ENCODE measurements at places on chromosomes 2 and 18.

DNA sequence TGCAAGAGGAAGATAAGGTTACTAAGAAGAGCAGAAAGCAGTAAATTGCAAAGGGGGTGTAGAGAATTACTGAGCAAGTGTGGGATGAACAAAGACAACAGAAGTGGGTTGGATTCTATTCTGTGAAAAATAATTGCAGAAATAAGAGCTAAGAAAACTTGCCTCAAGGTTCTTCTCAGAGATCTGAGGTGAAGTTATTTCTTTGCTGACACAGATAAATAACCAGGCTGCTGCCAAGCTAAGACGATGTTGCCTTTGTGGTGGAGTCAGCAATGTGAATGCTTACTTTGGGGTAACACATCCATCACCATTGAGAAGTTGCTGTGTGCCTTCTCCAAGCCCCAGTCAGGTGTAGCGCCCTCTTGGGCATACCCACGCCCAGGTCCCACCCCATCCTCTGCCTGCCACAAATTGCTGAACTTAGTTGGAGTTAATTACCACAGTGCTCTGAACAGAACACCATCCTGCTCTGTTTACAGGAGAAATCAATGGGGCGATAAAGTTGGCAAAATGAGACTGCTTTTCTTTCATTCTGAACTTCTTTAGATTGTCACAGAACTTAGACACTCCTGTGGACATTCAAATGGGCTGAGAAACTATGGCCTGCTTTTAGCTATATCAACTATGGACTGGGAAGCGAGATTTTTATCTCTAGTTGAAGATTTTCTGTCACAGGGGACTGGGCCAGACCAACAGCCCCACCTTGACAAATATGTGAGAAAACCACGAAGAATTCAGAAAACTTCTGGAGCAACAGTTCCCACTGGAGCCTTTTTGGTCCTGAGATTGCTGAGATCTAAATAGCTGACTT lies 283.6 kb downstream of the TMX3 start:
- no peak for DNase-seq

- DNase-seq: no peak
Measured at GRCh38 chr2:15674637-15675455, 83.2 kb downstream of the DDX1 start.

DNA sequence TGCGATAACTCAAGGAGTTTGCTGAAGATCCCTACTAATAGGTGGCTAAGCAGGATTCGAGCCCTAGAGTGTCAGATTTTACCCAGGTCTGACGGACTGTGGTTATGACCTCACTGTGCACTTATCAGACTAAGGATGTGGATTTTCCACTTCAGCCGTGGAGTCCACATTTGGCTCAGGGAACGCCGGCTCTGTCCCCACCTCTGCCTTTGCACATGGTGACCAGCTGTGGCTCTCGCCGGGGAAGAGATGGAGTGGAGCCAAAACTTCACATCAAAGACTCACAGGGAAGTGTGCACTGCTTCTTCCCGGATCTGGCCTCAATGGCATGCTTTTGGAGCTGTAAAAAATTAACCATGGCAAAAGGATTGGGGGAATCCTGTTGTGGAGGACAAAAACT lies 249.3 kb upstream of the APCDD1 start:
- DNase-seq: no peak

- DNase-seq: no peak
Measured at GRCh38 chr2:196247976-196248280, 76.5 kb upstream of the STK17B start.

- DNase-seq: no peak
Measured at GRCh38 chr2:191351921-191352320, 106.7 kb downstream of the MYO1B start.

- no peak for DNase-seq
Measured at GRCh38 chr18:42533009-42533575, 578.1 kb downstream of the PIK3C3 start.

GRCh38 chr2:23425885-23426262 lies 40.9 kb downstream of the KLHL29 start:
- DNase-seq: no peak

DNA sequence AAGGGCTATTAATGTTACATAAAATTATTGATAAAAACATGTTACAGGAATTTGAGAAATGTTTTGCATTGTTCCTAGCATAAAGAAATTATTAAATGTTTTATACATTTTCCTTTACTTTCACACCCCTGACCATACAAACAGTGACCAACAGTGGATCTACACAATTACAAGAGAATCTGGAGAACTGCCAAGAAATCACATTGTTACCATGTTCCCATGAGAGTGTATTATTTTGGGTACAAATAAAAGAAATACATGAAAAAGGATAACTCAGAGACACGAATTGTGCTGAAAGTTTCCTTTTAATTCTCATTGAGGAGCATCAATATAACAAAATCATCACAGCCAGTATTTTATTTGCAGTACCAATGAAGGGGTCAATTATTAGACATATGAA lies 150.1 kb downstream of the WDPCP start:
- no peak for DNase-seq

- no peak for DNase-seq
Measured at GRCh38 chr2:240640939-240641338, 15.7 kb downstream of the GPR35 start.

DNA sequence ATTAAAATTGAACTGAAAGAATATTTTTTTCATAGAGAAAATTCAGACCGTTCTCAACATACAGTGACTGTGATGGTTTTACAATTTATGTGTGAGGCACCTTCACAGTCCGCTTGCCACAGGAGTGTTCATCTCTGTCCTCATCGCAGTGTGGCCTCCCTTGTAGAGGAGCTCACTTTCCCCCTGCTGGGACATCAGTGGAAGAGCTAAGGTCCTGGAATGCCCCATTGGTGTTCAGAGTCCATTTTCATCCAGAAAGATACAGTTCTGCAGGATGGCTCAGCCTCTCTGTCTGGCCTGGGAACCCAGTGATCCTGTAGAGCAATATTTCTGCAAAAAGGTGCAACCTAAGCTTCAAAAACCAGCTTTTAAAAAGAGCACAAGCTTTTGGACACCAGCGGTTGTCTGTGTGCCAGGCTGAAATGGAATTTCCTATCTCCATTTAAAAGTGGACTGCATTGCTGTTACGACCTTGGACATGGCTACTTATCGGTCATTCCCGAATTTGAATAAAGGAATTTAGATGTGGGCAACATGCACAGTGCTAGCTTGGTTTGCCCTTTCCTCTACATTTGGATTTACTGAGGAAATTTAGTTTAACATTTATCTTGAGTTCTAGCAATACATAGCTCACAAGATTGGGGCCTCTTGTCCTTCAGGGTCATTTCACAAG lies 26.7 kb upstream of the FAM237A start:
- DNase-seq: no peak

DNA sequence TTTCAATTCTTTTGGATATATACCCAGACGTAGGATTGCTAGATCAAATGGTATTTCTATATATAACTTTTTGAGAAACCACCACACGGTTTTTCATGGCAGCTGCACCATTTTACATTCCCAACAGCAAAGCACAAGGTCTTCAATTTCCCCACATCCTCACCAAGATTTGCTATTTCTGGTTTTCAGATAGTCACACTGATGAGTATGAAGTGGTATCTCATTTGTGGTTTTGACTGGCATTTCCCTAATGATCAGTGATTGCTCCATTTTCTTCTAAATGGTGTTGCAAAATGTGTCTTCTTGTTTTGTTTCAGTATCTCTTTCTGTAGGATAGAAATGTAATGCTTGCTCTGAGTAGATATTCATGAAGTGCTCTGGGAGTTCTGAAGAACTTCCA lies 52.0 kb downstream of the ANKRD44 start:
- DNase-seq: no peak

DNA sequence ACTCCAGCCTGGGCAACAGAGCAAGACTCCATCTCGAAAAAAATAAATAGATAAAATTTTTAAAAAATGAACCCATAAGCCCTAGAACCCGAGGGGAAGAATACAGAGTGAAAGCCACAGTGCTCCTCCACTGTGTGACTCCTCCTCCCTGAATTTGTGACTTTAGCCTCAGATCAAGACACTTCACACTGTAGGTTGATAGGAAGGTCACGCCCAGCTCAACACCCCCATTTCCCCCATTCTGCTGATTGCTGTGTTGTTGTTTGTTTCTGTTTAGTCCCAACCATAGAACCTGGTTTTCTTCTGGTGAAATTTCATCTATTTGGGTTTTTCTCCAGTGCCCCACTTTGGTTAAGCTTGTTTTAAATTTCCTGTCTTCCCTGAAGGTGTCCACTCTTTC lies 102.2 kb downstream of the VIT start:
- peak; percentile 52 for DNase-seq

DNA sequence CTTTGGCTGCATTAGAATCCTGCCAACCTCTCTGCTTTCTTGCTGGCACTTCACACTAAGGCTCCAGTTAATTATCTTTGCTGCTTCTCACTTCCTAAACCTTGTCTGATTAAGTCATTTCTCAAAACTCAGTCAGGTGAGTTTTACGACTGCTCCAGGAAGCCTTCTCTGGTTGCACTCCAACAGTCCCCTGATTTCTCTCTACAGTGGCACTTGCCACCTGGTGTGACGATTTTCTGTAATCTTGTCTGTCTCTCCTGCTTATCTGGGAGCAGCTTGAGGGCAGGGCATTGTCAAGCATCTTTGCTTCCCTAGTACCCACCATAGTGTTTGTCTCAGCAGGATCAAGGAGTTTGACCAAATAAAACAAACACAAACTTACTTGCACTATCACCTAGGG lies 10.4 kb upstream of the GATA6 start:
- no peak for DNase-seq

GRCh38 chr2:50347358-50348044 lies 684.4 kb downstream of the NRXN1 start:
- no peak for DNase-seq

- no peak for DNase-seq
Measured at GRCh38 chr2:113010088-113010487, 4.8 kb downstream of the IL36A start.

DNA sequence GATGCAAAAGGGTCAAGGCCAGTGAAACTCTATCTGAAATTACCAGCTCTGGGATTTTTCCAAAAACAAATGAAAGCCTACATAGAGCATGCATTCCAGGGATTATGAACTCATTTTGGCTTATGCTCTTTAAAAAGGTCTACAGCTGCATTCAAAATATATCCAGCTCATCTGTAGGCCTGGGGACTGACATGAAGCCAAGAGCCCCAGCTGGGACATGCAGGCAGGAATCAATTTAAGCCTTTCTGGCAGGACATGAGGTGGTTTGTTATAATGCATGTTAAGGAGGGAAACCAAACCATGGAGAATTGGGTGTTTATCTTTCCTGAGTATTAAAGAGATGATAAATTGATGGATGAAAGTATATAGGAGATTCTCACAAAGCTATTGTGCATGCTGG lies 164.5 kb downstream of the RBM43 start:
- no peak for DNase-seq

DNA sequence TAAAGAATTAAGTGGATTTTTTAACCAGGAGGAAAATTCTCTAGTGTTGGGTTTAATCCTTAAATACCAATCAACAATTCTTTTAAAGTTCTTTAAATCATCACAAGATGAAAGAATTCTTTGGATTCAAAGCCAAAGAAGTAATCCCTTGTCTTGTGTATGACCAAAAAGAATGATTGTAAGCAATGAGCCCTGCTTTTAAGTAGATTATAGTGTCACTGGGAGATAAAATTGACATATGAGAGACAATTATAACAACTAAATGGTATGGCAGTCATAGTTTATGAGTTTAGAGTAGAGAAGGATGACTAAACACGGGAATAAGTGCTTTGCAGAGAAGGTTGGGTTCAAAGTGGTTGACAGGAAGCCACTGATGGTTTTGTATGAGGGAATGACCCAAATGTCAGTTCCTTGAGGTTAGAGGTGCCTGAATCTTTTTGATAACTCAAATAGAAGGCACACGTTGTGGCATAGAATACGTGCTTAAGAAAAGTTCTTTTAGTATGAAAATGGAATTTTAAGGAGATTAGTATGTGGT lies 199.6 kb upstream of the TCF4 start:
- no peak for DNase-seq

DNA sequence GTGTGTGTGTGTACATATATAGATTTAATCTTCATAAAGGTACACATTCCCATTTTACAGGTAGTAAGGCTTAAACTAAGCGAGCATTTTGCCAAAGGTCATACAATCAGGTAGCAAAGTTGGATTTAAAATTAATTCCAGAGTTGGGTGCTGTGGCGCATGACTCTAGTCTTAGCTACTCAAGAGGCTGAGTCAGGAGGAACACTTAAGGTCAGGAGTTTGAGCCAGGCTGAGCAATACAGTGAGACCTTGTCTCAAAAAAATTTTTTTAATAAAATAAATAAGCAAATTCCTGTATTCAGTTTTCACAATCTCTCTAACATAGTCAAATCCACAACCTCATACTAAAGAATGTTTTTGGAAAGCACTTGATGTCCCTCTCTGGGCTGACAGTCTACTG lies 111.5 kb upstream of the LDLRAD4 start:
- DNase-seq: no peak
